ENCODE measurements at places on chromosomes 11 and 22.
A peak's percentile ranks its signal among the peaks of the same experiment; 100 is the strongest.

DNA sequence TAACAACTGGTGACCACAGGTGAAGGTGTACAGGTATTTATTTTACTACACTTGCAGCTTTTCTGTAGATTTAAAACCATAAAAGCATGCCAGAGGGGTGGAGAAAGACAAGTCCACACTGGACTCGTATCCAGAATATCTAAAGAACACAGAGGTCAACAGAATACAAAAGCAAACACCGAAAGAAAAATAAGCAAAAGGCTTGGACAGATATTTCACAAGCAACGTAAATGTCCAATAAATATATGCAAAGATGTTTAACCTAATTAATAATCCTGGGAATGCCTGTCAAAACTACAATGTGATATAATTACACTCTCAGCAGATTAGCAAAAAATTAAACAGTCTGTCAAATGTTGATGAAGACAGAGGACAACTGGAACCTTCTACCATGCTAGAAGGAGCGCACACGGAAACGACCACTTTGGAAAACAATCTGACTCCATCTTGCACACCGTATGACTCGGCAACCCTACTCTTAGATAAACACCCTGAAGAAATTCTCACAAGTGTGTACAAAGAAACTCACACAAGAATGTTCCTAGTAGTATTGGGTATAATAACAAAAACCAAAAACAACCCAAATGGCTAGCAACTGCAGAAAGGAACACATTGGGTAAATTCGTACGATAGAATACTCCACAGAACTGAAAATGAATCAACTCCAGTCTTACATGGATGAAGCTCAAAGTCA lies 27.2 kb downstream of the GNB1L start:
- DNase-seq: no peak

DNA sequence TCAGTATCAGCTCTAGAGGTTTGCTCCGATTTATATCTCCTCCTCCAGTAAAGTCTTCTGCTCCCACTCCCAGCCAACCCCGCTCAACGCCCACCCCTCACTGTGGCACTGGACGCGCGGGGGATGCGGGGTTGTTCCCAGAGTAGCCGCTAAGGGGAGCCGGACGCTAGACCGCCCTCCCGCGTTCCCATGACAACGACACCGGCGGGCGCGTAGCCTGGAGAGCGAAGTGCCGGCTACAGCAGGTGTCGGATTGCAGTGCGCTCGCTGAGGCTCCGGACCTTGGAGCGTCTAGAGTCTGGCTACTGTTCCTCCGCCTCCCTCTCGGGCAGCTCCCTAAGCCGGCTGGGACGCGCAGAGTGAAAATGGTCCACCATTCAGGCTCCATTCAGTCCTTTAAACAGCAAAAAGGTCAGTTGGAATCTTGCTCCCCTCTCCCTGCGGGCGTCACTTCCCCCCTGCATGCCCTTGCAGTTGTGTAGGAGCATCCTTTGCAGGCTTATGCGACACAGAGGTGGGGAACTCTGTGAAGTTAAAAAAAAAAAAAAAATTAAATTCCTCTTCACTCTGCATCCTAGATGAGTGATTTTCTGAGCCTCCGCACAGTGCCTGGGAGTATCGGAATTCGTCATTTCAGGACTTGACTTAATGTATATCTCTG lies at the start of gene ANO3:
Gene ANO3, plus strand, starts transcription at position 220 of the 661 bp plus-strand sequence. Its CDS starts 146 bp downstream, at position 366.
- peak; percentile 17 for DNase-seq

DNA sequence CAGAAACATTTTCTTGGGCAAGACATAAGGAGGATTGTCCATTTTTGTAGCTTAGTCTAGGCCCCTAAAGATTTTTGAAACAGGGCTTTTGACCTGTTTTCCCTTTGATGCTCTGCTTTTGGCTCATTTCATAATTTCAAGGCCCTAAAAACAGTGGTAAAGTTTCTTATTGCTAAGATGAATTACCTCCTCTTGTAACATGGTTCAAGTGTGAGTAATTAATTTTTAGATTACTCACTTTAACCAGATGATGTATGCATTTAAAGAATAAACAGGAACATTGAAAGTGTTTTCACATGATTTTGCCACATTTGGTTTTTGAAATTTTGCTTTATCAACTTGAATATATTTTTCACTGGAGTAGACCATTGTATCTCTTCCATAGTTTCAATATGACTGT lies 1.2 kb downstream of the RAG2 start:
- DNase-seq: no peak

DNA sequence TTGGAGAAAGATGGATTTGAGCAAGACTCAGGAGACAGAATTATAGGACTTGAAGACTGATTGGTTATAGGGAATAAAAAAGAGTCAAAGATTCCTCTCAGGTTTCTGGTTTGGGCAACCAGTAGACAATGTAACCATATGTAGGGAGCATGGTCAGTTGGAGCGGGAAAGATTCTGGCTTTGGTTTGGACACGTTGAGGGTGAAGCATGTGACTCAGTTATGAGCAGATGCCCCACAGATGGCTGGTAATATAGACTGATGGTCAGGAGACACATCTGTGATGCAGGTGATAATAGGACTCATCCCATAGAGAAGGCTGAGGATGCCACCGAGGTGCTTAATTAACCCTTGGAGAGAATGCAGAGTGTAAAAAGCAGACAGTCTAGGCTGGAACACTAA lies 132.1 kb downstream of the CD44 start:
- no peak for DNase-seq

DNA sequence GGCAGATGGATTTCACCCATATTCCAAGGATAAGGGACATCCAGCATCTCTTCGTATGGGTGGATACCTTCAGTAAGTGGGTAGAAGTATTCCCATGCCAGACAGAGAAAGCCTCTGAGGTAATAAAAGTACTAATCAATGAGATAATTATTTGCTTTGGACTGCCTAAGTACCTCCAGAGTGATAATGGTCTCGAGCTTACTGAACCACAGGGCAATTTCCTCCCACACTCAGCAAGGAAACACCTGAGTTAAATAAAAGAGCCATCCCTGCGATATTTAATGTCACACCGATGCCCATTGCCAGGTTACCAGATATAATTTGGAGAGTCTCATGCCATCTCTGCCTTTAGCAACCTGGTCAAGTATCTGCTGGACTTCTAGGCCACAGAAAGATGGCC lies 70.6 kb upstream of the MPEG1 start:
- DNase-seq: no peak

DNA sequence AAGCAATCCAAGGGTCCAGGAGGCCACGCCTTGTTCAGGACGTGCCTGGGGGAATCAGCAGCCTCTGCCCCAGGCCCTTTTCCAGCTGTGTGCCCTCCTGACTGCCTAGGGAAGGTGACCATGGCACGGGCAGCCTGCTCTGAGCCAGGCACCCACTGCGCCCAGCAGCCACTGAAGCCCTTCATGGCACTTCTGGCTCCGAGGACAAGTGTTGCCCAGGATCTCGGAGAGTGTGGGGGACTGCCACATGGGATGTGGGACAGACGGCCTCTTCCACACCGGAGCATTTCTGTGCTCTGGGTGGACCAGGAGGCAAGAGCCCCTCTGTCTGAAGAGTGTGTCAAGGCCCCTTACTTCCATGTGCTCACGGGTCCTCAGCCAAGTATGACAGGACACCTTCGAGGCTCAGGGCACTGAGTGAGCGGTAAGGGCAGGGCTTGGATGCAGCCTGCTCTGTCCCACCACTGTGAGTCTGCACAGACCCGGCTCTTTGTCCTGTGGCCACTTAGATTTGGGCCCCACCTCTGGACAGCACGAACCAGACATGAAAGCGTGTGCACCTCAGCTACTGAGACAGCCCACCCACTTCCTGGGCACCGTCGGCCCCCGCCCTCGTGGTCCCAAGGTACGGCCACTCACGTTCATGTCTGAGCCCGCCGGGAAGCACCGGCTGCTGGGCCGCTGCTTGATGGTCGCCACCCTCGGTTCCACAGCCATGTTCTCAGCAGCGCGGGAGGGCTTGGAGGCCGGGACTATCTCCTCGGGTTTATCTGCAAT lies 93.6 kb downstream of the CTTN start:
- no peak for DNase-seq

DNA sequence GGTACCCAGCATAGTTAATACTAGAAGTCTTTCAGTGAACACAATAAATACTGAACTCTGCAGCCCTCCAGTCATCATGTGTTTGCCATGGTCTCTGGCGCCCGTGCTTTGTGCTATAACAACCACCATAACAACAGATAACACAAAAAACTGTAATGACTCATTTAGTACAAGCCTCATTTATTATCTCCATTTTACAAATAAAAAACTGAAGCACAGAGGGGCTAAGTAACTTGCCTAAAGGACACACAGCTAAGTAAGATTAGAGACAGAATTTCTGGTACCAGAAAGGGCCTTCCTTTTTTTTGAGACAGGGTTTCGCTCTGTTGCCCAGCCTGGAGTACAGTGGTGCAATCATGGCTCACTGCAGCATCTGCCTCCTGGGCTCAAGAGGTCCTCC lies 19.5 kb downstream of the RBFOX2 start:
- no peak for DNase-seq

DNA sequence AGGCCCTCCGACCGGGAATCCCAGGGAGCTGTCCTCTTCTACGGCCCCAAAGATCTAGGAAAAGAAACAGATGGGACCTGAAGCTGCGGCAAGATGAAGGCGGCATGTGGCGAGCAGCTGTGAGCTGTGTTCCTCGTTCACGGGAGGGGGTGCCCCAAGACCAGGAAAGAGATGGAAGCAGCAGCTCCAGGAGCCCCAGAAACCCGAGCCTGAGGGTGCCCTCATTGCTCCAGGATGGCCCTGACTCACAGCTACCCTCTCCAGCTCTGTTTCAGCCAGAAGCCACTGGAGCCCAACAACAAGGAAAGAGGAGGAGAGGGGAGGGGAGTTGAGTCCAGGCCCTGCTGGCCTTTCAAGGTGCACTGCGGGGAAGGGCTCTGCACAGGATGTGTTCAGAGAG lies 23.7 kb upstream of the NAP1L4 start:
- DNase-seq: no peak

GRCh38 chr11:24617856-24618255 lies 121.0 kb downstream of the LUZP2 start:
- no peak for DNase-seq

DNA sequence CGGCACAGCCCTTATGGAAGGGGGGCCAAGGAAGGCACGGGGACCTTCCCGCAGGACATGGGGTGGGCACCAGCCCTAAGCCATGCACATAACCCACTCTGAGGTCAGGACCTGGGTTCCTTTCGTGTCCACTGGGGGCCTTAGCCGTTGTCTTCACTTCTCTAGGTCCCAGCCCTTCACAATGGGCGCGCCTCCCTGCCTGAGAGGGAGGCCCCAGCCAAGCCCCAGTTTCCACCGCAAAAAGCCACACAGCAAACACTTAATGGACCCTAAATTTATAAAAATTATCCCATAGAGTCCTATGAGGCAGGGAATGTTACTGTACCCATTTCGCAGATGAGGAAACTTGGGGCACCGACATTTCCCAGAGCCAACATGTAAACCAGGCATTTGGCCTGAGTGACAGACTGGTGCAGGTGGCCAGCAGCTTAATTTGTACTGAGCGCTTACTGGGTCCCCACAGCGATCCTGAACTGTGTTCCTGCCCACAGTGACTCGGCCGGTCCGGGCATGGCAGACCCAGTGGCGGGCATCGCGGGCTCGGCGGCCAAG lies 1.2 kb downstream of the GAS2L1 start:
- DNase-seq: no peak

DNA sequence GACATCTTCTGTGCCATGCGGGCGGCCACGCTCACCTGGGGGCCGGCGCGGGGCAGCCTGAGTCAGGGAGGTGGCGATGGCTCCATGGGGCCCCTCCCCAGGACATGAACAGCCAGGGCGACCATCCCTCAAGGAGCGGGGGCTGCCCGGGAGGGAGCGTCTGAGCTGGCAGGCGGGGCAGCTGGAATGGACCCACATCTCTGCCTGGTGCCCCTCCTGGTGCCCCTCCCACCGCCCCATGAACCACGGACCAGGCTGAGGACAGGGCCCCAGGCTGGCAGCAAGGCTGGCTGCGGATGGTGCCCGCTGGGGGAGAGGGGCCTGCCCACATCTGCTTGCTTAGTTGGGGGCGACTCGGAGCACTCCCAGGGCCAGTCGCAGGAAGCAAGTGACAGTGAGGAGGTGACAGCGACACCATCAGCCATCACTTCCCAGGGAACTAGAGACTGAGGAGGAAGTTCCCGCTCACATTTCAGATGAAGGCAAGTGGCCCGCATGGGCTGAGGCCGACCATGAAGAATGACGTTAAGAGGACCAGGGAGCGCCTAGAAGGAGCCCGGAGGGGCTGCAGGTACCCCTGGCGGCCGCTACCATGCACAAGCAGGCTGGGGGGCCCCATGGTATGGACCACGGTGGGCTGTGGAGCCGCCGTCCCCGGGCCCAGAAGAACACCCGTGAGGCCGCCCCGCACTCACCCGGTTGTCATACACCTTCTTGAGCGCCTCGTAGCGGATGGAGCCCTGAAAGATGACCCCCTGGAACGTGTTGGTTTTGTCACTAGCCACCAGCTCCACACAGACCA lies 37.3 kb downstream of the KIAA0930 start:
- DNase-seq: no peak

GRCh38 chr11:1234054-1234720 lies 11.3 kb downstream of the MUC5B start:
- no peak for DNase-seq

DNA sequence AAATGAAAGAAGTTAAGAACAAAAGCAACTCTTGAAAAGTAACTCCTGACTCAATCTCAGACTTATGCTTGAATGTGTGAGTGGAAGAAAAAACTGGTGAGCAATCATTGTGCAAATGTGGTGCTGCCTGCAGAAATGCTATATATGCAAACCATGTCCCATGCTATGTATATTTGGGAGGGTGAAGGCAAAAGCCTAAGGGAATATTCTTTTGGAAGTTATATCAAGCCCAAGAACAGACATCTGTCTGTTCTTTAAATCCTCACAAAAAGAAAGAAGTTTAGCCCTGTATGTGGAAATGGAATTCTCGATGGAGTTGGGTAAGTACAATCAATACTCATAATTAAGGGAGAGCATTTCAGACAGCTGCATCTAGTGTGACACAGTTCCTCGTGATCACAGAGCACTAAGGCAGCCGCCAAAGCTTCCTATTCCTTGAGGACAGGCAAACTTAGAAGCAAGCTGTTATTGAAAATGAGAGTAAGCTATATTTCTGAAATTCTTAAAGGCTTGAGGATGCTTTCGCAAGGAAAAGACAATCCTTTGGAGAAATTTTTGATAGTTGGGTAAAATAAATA lies 406.5 kb upstream of the CHORDC1 start:
- DNase-seq: no peak

DNA sequence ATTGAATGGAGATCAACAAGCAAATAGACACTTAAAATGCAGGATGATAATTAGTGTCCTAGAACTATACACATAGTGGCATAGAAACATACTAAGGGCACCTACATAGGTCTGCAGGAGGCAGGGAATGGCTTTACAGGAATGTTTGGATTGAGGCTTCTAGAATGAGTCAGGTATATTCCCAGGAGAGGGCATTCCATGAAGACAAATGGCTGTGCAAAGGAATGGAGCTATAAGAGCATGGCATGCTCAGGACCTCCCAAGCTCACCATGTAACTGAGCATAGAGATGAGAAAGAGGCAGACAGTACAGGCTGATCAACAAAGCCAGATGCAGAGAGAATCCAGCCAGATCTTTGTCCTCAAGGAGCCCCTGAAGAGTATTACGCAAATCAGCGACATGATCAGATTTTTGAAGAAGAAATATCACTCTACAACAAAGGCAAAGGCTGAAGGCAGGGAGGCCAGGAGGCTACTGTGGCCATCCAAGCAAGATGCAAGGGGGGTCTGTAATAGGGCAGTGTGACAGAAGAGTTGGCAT lies 211.1 kb upstream of the MTNR1B start:
- DNase-seq: no peak

All from hippocampal formation (tissue), 2 donors.